ENCODE measurements at places on chromosomes 3 and 15.

DNA sequence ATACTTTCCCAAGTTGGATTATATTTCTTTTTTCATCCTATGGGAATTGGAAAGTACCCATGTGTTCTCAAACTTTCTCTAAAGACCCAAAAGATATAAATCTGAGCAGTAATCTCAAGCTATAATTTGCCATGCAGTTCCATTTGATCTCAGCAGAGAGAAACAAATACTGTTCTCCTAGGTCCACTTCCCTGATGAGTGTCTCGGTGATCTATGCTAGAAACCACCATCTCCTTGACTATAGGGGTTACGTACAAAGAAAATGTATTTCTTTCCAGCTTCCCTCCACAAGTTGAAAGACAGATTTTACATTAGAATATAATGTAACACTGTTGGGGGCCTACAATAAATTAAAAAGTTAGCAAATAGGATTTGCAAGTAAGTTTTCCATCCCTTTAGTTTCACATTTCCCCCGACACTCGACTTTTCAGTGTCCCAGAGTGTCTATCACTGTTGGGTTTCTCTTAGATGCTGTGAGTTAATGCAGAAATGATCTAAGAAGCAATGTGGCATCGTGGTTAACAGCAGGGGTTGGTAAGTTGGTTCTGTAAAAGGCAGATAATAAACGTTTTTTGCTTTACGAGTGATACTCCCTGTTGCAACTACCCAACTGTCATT, 465.1 kb upstream of the CFAP20DC start:
- no peak for DNase-seq

GRCh38 chr15:38721568-38721945, 156.9 kb upstream of the RASGRP1 start:
- no peak for DNase-seq

DNA sequence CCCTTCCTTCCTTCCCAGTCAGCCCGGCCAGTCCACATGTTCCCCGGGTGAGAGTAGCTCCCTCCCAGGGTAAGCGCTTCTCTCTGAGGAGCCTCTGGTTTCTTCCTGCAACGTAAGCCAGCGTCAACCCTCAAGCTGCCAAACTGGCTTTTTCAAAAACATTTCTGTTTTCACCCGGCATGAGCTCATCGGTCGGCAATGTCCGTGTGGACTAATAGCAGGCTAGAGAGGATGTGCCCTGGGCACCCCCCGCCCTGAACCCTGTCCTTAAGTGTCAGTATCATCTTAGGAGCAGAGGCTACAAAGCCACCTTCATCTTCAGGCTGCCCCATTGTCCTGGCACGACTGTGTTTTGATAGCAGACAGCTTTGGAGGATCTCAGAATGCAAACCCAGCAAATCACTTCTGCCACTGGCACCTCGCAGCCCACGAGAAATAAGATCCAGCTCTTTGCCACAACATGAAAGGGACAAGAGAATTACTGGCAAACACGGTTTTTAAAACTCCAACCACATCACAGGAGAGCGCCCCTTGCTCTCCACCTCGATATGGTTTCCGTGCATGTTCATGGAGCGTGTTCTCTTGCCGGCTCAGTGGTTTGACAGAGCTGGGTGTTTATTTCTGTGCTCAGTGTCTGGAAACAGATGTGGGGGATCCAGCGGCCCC, 9.9 kb downstream of the ALDH1A3 start:
- no peak for DNase-seq

DNA sequence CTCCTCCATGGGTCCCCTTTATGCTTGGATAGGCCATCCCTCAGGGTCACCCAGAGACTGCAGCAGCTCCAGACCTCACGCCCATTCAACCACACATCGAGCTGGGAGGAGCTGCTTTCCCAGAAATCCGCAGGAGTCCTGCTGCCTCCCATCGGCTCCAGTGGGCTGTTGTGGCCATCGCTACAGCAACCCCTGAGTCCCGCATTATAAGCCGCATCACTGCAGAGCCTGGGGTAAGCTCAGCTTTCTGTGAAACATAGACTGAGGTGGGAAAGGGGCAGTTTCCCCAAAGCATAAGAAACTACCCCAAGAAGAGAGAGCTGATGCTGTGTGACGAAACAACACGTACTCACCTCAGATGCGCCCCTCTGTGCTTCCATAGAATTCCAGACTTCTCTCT, 35.7 kb downstream of the MRPL46 start:
- DNase-seq = no peak

Measured in activated CD8-positive, alpha-beta memory T cell treated with anti-CD3 and anti-CD28 coated beads for 48 hours (primary cell).